ENCODE measurements at places on chromosomes 5 and 9. TPM values are rescaled to one million over a fixed set of nuclear protein-coding genes. Genes with fewer than 3 reads are reported as not detected.

GRCh38 chr5:159894149-159894720 is 22.0 kb upstream of the ADRA1B start:
- no peak for DNase-seq

GRCh38 chr5:54455413-54456157 is at the start of gene HSPB3:
TSS of gene HSPB3 (plus strand) at chr5:54455699. CDS start at chr5:54455790, 91 bp downstream.
- DNase-seq = no peak

- no peak for DNase-seq
These were observed 523.1 kb downstream of the SPATA31D1 start for GRCh38 chr9:82511626-82512025.

GRCh38 chr9:36204906-36205547 is 14.3 kb downstream of the CLTA start:
- no peak for DNase-seq

- DNase-seq = no peak
These were observed 118.6 kb downstream of the UNC13B start for GRCh38 chr9:35280399-35280798.

GRCh38 chr9:81118416-81118815 is 570.9 kb downstream of the TLE1 start:
- DNase-seq = no peak

- no peak for DNase-seq
These were observed 312.9 kb upstream of the PRR16 start for GRCh38 chr5:120151181-120151580.

DNA sequence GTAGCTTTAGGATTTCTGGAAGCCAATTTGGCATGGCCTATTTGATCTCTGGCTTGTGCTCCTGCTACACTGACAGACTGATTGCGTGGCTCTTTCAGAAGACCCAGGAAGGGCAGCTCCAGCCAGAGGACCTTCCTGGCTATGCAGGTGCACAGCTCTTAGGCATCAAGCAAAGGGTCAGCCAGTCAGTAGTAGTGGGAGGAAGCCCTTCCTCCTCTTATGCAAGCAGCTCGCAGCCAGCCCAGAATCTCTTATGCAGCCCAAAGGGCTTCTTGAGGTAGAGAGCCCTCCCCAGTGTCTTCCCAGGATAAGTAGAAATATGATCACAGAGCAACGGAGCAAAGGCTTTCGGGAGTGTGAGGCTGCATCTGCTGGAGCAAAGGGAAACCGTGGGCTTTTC is 43.2 kb downstream of the SLC36A1 start:
- no peak for DNase-seq

GRCh38 chr9:109467936-109468335 is 30.2 kb downstream of the PTPN3 start:
- DNase-seq = no peak

DNA sequence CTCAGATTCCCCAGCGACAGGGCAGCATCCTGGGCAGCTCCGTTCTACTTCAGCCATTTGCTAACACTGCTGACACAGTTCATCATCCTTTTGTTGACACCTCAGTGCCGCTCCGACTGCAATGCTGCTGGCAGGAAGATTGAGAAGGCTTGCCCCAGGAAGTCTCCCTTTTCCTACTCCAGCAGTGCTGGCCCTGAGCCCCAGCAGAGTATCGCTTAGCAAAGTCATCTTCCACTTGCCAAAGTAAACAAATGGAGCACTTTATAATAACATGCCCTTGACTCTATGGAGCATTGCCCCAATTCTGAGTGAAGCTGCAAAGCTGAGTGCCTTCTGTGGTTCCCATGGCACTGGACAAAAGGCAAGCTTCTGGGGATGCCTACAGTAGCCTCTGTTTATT is 32.2 kb downstream of the PRLR start:
- no peak for DNase-seq

DNA sequence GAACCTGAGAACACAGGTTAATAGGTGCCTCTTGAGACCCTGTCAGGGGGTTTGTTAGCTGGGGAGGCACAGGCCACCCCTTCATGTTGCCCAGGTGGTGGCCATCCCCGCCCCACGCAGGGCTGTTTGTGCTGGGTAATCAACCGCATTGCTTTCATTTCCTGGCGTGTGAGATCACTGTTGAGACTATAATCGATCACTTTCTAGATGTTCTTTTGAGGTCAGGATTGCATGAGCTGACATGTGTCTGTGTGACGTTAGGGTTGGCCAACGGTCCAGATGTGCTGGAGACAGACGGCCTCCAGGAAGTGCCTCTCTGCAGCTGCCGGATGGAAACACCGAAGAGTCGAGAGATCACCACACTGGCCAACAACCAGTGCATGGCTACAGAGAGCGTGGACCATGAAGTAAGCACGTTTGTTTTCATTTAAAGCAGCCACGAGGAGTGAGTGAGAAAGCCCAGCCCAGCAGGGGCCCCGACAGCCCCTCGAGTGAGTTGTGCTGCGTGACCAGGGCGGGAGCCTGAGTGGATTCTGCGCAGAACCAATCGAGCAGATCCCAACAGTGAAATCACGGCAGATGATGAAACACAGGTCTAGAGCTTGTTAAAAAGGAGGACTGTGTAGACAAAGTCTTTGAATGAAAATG is 115.0 kb upstream of the CACNA1B start:
- no peak for DNase-seq

GRCh38 chr9:118088090-118088489 is 383.9 kb downstream of the TLR4 start:
- no peak for DNase-seq

GRCh38 chr5:75681125-75681830 is 36.0 kb downstream of the POC5 start:
- no peak for DNase-seq

- no peak for DNase-seq
These were observed 110.5 kb upstream of the CDKN2B start for GRCh38 chr9:22119522-22120158.

Gene TMED7
- 88.5 TPM for total RNA-seq

Gene TRIM32
- total RNA-seq = 22.4 TPM

Gene RGS3
- 169 TPM for total RNA-seq

Gene SMIM33
- total RNA-seq = not detected

Gene OBP2B
- not detected for total RNA-seq

Gene ZNF354C
- total RNA-seq = 4.9 TPM

Gene GBA2
- total RNA-seq = 62.0 TPM

Measured in omental fat pad (tissue), 4 donors.